ENCODE measurements at places on chromosomes 7 and 10. TPM values are rescaled to one million over a fixed set of nuclear protein-coding genes. Genes with fewer than 3 reads are reported as not detected.

Gene PON3
- not detected for total RNA-seq

Gene AGBL3
- total RNA-seq: 0.56 TPM

Gene FBXL13
- 0.21 TPM for total RNA-seq

Gene NEUROG3
- not detected for total RNA-seq

Gene MGAM2
- not detected for total RNA-seq

Gene NRCAM
- 1.1 TPM for total RNA-seq

Gene OR13A1
- not detected for total RNA-seq

Gene NAT16
- total RNA-seq: not detected

Gene GNAT3
- not detected for total RNA-seq

Gene MBL2
- not detected for total RNA-seq

Gene ENTPD7
- 11.7 TPM for total RNA-seq

Gene MOSPD3
- 17.2 TPM for total RNA-seq

Gene ELFN1
- total RNA-seq: 0.07 TPM

Gene SFMBT2
- 0.05 TPM for total RNA-seq

Gene MRPL32
- 53.2 TPM for total RNA-seq

Gene GCK
- total RNA-seq: not detected

Gene NKX1-2
- total RNA-seq: 3.3 TPM

Gene NCF1
- total RNA-seq: 2.7 TPM

Gene TSPAN33
- total RNA-seq: 6.2 TPM

Gene LRRN3
- total RNA-seq: 0.07 TPM

Gene SPDYE2B
- total RNA-seq: not detected

Gene PRSS2
- total RNA-seq: not detected

Gene CLDN3
- not detected for total RNA-seq

Gene CALCR
- total RNA-seq: not detected

Gene COBL
- 3.0 TPM for total RNA-seq

Gene CC2D2B
- total RNA-seq: 0.14 TPM

Gene TCERG1L
- not detected for total RNA-seq

Gene HOXA5
- total RNA-seq: not detected

All from airway epithelial cell (primary cell).